ENCODE measurements at places on chromosomes 7 and 10.

DNA sequence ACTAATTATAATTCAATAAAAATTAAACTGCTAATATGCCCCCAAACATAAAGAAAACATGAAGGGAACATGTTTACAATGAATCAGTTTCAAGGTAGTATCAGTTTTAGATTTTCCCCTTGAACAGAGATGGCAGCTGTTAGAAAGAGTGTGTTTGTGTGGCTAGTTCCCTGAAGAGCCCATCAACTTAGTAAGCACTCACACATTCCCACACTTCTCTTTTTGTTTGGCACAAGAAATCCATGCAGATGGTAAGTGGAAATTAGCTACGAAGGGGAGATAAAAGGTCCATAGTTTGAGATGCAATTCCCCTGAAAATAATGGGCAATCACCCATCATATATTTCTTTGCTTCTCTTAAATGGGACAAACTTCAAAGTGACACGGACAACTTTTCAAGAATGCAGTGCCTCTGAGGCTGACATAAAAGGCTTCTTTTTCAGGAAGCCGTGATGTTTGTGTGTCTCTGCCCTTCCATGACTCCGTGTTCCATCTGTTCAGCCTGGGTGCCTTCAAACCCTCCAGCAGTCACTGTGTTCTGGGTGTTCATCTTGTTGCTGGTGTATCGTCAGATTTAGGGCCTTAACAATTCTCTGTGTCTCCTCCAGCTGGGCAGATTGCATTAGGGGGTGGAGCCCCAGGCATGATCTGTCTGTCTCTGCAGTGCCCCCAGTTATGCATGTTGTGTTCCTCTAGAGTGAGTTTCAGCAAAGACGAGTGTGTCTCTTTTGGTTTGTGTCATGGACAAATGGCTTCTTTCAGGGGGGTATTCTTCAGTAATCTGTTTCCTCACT, 259.5 kb upstream of the NPY start:
- no peak for DNase-seq

- no peak for DNase-seq
Measured at GRCh38 chr10:108788891-108789290, 1134.4 kb downstream of the XPNPEP1 start.

- no peak for DNase-seq
Measured at GRCh38 chr7:101390901-101391301, 28.2 kb downstream of the COL26A1 start.

GRCh38 chr10:99667108-99667751, 7.9 kb downstream of the ENTPD7 start:
- no peak for DNase-seq

GRCh38 chr7:88363869-88364268, 57.2 kb upstream of the STEAP4 start:
- no peak for DNase-seq
